Glomerular endothelial cell (primary cell): ENCODE measurements at places on chromosomes 1 and 21.
A peak's percentile ranks its signal among the peaks of the same experiment; 100 is the strongest.

DNA sequence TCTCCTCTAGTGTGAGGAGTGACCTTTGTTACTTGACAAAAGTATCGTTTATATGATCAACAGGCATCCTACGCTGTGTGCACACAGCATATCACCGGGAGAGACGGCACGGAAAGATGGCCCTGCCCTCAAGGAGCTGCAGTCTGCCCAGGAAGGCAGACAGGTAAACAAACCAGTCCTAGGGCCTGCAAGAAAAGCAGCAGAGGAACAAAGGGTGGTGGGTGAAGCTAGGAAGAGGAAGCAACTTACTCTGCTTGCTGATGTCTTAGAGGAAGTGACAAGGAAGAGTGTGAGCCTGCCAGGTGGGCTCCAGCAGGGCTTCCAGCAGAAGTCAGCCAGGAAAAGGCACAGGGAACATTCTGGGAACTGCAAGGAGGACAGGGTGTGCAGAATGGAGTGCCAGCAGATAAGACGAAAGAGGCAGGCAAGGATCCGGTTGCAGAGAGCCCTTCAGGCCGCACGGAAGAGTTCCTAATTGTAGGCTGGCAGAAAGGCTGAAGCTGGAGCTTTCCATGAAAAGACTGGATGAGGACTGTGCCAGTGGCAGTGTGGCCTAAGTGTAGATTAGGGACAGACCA, 106.7 kb downstream of the SLC45A1 start:
- DNase-seq = no peak

DNA sequence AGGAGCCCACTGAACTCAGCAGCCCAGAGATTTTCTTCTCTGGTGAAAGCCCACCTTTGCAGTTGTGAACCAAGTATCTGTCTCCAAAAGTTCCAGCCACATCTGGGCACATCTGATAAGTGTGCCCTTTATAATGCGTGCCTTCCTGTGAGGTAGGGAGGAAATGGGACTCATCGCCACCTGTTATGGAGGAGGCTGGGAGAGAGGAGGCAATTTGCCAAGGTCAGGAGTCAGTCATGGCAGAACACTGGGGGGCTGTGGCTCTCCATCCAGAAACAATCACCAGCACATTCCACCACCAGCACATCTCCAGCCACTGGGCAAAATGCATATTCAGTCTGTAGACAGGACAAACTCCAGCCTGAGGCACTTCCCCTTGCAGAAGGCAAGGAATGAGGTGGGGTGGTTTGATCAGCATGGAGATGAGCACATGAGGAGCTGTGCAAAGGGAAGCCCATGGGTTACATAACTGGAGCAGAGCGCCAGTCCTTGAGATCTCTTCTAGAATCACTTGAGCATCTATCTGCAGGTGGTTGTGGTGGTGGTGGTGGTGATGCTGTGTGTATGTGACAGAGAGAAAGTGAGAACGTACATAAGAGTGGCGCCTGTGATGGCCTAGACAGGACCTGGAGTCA, 15.0 kb upstream of the LEMD1 start:
- no peak for DNase-seq

GRCh38 chr21:33682992-33683627, 40.8 kb downstream of the ITSN1 start:
- peak; percentile 78 for DNase-seq

GRCh38 chr1:97864615-97865014, 56.2 kb downstream of the DPYD start:
- DNase-seq = no peak

DNA sequence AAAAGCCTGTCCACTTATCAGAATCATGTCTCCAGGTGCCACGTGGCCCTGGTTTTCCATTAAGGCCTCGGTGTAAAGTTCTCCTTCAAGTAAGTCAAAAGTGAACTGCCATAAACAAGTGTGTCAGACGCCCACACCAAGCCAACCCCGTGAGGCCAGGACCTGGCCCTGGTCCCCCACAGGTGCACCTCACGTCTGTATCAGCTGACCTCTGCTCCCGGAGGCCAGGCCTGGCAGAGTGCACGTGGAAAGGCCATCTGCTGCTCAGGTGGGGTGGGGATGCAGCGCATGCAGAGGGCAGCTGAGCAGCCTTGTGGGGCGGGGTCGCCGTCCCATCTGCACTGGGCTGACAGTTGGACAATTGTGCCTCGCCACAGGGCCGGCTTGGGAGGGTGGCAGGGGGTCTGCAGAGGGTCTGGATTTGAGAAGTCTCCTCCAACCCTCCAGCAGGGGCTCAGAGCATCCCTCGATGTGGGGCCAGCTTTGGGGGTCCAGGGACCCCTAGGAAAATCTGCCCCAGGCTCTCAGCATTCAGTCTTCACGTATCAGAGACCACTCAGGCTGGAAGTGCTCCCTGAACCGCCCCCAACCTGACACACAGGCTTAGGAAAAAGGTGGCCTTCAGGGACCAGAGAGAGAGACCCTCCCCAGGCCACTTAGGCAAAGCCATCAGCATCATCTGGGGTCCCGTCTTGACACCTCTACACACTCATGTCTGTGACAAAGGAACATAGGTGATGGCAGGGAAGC, 3.0 kb downstream of the SLC19A1 start:
- no peak for DNase-seq

DNA sequence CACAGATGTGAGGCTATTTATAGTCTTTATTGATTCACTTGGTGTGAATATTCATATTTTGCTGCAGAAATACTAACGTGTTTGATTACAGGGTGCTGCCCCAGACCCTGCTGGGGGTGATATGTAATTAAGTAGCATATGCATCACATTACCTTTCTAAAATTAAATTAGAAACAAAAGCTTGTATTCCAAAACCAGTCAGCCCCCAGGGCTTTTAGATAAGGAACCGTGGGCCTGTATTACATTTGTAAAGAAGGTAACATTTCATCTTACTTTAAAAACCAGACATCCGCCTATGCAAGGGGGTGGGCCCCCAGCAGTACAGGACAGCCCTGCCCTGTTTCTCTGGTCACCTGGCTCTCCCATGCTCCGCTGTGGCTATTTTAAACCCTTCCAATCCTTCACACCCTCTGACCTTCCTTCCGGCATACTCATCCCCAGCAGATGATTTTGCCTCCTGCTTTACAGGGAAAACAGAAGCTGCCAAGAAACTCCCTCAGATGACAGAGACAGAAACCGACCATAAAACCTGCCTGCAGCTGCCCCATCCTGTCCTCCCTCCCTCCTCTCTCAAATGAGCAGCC, 22.0 kb upstream of the KCNC4 start:
- DNase-seq = no peak

GRCh38 chr21:36282568-36283230, 37.3 kb upstream of the MORC3 start:
- DNase-seq = no peak

DNA sequence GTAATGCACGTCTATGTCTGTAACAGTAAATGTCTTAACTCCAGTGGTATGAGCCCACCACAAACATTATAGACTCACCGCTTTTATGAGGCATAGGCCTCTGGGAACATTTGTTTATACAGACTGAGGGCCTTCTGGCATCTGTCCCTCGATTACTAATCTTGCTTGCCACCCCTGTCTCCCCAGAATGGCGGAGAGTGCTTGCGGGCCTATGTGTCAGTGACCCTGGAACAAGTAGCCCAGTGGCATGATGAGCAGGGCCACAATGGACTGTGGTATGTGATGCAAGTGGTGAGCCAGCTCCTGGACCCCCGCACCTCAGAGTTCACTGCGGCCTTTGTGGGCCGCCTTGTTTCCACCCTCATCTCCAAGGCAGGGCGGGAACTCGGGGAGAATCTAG, 18.3 kb upstream of the SHISA4 start:
- no peak for DNase-seq

GRCh38 chr1:39385067-39385988, 106.1 kb upstream of the BMP8A start:
- DNase-seq = no peak

DNA sequence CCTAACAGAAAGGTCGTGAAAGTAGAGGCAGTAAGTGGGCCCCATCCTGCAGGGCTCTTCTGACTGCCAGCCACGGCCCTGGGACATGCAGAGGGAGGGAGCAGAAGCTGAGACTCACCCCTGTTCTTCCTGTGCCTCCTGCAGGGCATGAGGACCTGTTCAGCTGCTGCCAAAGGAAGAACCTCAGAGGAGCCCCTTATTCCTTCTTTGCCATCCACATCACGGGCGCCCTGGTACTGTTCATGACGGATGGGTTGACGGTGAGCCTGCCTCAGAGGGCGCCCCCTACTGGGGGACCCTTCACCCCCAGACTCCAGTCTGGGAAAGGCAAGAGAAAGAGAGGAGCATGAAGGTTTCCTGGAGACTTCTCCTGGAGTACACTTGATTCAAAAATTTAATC, 47.1 kb downstream of the ELK4 start:
- no peak for DNase-seq
